Activated CD4-positive, alpha-beta T cell treated with anti-CD3 and anti-CD28 coated beads, Interleukin-2, amount 10 ng/mL, durations not matched to agents 24 days and 14 days (primary cell): ENCODE measurements at places on chromosomes 11 and 22.
A peak's percentile ranks its signal among the peaks of the same experiment; 100 is the strongest.

- no peak for DNase-seq
These were observed 12.8 kb downstream of the FRMD8 start for GRCh38 chr11:65399249-65399648.

DNA sequence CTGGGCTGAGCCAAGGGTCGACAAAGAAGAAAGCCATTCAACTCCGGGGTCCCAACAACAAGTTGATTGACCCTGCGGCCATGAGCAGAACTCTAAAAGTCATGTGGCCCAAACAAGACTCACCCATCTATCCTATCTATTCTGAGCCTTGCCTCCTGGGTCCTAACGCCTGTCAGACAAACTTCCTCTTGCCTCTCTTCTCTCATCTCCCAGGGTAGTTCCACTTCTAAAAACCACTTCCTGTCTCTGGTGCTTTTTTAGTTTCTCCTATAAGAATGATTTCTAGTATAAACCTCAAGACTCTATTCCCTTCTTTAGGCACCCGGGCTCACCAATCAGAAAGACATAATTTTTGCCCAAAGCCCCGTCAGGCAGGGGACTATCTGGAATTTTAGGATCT is 530.2 kb downstream of the DLG2 start:
- no peak for DNase-seq

DNA sequence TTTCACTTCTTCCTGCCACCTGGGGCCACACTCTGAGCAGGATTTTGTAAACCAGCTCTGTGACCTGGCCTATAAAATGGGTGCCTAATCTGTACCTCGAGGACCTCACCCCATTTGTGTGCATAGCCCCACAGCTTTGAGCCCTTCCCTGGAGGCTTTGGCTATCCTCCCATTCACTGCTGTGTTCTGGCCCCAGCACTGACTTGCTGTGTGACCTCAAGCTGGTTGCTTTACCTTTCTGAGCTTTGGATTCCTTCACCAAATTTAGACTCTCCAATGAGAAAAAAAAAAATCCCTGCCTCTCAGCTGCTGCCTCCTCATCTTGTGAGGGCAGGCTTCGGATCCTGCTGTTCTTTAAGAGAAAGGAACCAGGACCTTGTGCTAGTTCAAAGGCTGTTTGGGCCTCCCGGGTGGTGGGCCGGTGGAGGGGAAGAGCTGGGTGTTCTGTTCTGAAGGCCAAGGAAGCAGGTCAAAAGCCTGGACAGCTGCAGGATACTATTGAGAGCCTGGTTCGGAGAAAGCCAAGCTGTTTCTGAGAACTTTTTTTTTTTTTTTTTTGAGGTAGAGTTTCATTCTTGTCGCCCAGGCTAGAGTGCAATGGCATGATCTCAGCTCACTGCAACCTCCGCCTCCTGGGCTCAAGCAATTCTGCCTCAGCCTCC is 1.1 kb upstream of the PYGM start:
- DNase-seq: peak; percentile 74

DNA sequence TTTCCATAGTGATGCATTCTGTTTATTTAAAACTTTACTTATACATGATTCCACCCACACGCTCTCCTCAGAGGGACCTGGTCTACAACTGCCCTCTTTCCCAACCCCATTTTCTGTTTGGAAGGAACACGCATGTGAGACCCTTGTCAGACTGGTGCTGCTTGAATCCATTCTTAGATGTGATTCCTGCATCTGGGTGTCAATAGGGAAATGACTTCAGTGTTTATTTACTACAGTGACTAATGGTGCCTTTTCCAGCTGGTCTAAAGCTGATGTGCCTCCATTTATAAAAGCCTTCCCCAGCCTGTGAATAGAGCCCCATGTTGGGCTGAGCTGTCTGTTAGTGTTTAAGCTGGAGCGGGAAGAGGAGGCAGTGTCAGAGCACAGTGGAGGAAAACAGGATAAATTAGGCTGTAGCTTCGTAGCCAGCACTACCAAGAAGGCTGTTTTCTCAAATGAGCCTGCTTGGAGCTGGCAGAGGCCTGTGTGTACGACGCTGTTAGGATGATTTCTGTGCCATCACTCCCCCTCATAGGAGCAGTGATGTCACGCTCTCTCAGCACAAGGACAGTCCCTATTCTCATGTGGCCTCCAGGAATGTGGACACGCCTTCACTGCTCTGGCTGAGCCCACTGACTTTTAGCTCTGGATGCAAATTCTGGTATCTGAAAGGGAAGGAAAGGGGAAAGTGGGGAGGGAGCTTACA is 18.9 kb upstream of the C11orf96 start:
- DNase-seq: no peak

DNA sequence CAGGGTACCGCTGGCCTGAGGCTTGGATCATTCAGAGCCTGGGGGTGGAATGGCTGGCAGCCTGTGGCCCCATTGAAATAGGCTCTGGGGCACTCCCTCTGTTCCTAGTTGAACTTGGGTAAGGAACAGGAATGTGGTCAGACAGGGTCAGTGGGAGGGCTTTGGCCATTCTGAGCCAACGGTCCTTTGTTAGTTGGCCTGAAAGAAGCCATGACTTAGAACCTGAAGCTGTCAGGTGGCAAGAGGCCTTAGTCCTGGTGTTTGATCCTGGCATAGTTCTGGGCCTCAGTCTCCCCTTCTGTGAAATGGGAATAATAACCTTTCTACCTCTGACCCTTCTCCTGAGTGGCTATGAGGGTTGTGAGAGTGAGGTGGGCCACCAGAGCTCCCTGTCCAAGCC is 8.3 kb downstream of the PGAP2 start:
- DNase-seq: no peak

GRCh38 chr11:94330789-94331188 is 26.4 kb downstream of the IZUMO1R start:
- DNase-seq: no peak

DNA sequence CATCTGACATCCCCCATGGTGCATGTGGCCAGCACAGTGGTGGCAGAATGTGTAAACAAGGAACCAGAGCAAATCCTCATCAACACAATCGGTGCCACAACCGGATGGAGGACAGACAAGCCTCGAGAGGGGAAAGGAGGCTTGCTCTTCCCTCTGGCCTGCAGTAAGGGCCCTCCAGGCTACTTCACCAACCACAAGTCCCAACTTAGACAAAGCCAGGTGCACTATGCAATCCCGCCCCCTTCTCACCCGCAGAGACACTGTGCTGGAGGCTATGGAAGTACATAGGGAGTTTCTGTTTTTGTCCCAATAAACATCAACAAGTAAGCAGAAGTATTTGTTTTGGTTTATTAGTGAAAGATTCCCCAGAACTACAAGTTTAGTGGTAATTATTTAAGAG is 54.3 kb downstream of the SPATA19 start:
- peak; percentile 34 for DNase-seq

DNA sequence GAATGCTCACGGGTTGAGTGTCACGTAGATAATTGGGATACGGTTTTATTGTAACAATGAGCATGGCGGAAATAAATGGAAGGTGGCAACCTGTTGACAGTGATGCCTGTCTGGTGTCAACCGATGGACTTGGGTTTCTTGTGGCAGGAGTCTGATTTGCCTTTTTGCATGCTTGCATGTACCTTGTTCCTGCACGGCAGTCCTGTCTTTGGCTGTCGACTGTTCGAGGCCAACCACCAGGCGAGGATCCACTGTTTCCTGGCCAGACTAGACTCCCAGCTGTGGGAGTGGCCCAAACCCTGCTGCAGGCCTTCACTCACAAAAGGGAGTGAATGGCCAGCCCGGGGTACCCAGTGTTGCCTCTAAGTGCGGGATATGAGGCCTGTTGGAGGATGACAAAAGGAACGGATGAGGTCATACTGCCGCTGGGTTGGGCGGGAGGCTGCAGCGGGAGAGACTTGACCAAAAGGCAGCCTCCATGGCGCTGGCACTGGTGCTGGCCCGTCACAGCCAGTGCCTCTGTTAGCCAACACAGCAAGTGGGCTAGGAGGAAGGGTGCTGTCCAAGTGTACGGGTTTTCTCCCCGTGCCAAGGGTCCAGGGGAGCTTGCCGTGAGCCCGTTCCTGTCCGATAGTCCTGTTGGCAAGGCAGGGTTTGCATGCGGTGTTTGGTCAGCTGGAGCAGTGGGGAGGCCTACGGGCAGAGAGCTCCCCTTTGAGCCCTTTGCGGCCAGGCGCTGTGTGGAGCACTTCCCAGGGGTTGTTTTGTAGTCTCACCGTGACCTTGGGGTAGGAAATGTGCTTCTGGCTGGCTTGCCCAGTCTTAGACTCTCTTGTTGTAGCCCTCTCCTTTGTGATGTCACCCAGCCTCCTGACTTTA is 974 bp downstream of the DGCR8 start:
- no peak for DNase-seq

- peak; percentile 64 for DNase-seq
These were observed 1.9 kb downstream of the CLTCL1 start for GRCh38 chr22:19289475-19290161.
